IMR-90 (cell line): ENCODE measurements at places on chromosomes 12 and 14. TPM values are rescaled to one million over a fixed set of nuclear protein-coding genes. Genes with fewer than 3 reads are reported as not detected.

GRCh38 chr12:122079532-122080081 lies 1.1 kb downstream of the MLXIP start:
- H3K27me3 ChIP-seq: peaks cover 4% of the 10 kb centered on the region; the same call in 1 of the 2 replicates
- H3K27ac ChIP-seq: peak overlapping the region; percentile 39
- peaks cover 7% of the 10 kb centered on the region; the same call in 1 of the 2 replicates for H3K36me3 ChIP-seq
- peaks cover 10% of the 10 kb centered on the region for H3K4me1 ChIP-seq

DNA sequence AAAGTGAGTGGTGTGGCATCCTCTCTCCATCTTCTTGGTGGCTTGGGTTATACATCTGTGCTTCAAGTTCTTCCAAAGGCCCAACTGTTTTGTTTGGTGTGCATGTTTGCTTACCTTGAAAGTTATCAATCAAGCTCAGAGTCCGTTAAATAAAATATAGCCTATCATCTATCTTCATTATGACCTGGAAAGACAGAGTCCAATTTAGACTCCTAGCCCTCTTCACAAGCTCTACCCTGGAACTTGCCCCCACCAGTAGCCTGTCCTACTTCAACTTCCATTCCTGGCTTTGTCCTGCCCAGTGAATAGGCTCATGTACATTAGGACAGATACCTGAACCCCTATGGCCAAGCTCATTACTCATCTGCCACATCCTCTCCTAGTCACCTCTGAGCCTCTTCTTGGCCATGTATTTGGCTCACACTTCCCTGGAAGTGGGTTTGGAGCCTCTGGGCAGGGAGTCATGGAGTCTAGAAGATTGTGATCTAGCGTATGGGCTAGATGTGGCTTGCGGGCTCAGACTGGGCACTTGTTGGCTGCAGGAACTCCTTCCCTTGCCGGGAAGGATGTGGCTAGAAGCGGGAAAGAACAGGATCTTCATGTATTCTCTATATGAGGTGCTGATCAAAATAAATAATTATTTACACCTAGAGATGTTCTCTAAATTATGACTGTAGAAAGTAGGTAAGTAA lies 6.4 kb upstream of the SSTR1 start:
- no peaks in the 10 kb centered on the region for H3K36me3 ChIP-seq
- no peaks in the 10 kb centered on the region for H3K27me3 ChIP-seq
- no peak for DNase-seq
- H3K4me1 ChIP-seq: peaks cover 11% of the 10 kb centered on the region

DNA sequence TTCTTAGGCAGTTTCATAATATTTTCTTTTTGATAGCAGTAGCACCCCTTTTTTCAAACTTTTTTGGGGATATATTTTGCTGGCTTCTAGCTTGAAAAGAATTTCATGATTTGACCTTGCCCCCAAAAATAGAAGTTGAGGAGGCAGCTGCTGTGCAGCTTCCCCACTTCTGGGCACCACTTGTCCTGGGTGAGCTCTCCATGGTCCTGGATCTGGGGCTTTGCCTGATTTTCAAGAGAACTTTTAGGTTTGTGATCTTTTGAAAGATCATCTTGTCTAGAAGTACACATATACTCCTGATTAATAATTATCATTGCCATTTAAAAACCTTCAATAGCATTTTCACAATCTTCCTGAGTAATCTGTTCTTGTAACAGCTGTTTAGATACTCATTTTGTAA lies 271.6 kb downstream of the NPAS3 start:
- peak; percentile 1 for DNase-seq
- no peaks in the 10 kb centered on the region for H3K36me3 ChIP-seq
- no peaks in the 10 kb centered on the region for H3K4me1 ChIP-seq
- H3K27ac ChIP-seq: no peak overlapping the region
- H3K27me3 ChIP-seq: no peaks in the 10 kb centered on the region

DNA sequence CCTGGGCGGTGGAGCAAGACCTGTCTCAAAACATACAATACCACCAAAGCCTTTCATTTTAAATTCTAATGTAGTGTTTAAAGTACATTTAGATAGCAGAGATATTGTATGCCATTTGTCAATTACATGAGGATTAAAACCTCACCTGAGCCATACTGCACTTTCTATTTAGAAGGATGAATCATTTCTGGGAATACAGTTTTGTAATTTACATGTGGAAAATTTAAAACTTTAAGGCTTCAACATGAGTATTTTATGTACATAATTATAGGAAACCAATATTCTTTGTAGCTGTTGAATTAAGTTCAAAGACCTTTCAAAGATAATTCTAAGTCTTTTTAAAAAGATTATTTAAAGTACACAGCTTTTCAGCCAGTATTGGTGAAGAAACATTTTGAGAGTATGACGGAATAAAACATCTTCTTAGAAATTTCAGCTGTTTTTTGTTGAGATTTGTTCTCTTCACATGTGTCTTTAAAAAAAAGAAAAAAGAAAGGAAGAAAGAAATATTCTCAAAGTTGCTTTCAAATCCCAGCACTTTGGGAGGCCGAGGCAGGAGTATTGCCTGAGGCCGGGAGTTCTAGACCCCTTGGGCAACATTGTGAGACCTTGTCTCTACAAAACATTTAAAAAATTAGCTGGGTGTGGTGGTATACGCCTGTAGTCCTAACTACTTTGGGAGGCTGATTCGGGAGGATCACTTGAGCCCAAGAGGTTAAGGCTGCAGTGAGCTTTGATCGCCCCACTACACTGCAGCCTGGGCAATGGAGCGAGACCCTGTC lies 34.5 kb upstream of the CCT2 start:
- H3K36me3 ChIP-seq: peaks cover 3% of the 10 kb centered on the region; the same call in 1 of the 2 replicates
- H3K4me1 ChIP-seq: peaks cover 2% of the 10 kb centered on the region; the same call in 1 of the 2 replicates
- H3K4me3 ChIP-seq: no peak overlapping the region
- no peak for DNase-seq

DNA sequence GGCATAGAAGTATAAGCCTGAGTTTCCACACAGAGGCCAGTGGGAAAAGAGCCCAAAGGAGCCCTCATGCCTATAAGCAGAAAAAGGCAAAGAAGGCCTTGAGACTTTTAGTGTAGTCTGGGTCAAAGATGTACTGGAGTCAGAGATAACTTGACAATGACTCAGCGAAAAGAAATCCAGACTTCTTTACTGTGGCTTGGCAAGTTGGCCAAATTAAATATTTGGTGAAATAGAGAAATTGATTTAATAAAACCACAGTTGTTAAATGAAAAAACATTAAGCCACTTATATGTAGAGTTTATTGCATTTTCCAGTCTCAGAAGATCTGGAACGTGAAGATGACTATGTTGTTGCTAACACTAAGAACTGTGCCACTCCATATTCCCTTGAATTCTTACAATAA lies 105.1 kb downstream of the TMTC3 start:
- DNase-seq: peak; percentile 84
- peaks cover 3% of the 10 kb centered on the region for H3K4me1 ChIP-seq
- H3K27ac ChIP-seq: no peak overlapping the region
- H3K27me3 ChIP-seq: no peaks in the 10 kb centered on the region
- H3K4me3 ChIP-seq: no peak overlapping the region

DNA sequence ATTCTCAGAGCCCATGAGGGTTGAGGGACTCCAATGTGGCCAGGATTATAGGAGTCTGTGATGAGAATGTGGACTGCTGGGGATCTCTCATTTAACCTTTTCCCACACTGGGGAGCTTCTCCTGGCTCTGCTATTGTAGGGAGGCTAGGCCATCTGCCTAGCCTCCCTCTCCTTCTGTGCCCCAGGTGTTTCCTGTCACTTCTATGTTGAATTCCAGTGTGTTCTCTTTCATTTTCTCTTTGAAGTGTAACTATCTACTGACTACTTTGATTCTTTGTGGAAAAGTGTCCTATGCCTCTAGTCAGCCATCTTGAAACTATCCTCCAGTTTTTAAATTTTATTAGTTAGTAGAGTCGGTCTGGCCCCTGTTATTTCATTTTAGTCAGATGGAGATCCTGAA lies 53.4 kb upstream of the ABCD2 start:
- no peaks in the 10 kb centered on the region for H3K36me3 ChIP-seq
- no peak overlapping the region for H3K4me3 ChIP-seq

DNA sequence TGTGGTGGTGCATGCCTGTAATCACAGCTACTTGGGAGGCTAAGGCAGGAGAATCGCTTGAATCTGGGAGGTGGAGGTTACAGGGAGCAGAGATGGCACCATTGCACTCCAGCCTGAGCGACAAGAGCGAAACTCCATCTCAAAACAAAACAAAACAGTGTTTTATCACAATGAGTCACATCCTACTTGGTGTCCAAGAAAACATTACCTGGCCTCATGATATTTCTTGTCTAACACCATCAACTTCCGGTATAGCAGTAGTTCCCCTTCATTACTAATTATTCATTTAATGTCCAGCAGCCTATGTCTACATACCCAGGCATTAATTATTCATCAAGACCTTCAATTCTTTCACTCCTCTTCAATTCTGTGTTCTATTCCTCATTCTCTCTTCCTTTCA lies 115.5 kb downstream of the CCDC59 start:
- no peaks in the 10 kb centered on the region for H3K4me1 ChIP-seq
- H3K4me3 ChIP-seq: no peak overlapping the region
- H3K27ac ChIP-seq: no peak overlapping the region

DNA sequence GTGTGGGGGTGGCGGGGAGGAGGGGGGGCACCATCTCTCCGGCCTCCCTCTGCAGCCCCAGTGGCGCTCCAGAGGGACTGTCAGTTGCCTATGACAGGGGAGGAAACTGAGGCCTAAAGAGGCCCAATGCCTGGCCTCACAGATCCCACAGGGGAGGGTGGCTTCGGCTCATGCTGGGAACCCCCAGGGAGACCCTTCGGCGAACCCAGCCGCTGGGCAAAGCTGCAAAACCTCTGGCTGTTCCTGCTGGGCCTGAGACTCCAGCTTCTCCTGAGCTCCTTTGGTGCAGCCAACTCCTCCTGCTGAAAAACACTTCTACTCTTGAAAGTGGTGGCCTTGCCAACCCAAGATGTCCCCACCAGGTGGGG lies 170.1 kb upstream of the RTL1 start:
- DNase-seq: no peak
- H3K27me3 ChIP-seq: peaks cover 2% of the 10 kb centered on the region; the same call in 1 of the 2 replicates
- peaks cover 26% of the 10 kb centered on the region for H3K4me1 ChIP-seq
- peak overlapping the region; percentile 8; the same call in 1 of the 2 replicates for H3K27ac ChIP-seq
- H3K4me3 ChIP-seq: no peak overlapping the region
- H3K36me3 ChIP-seq: peaks cover 27% of the 10 kb centered on the region

DNA sequence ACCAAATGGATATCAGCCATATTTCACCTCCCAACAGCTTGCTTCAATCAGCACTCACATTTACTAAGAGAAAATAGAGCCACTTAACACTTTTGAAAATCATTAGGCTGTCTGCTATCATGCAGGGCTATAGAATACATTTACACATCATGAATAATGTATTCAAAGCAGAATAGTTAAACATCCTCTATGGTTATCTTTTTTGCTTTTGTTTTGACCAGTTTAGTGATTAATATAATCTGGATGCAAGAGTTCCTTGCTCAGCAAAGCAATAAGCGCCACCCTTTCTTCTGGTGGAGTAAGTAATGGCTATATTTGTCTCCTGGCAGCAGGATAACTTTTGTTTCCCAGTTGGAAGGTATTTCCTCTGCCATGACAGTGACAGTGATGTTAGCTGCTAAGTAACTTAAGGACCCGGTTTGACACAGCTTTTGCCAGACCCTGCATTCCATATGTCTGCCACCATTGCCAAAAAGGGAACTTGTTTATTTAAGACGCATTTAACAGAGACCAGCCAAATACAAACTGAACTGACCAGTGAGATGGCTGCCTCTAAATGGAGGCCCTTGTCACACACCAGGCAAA lies 70.3 kb upstream of the NR2C1 start:
- no peaks in the 10 kb centered on the region for H3K27me3 ChIP-seq
- H3K36me3 ChIP-seq: 0 out of 2 replicates have a peak, but pooled peaks cover 3% of the 10 kb centered on the region
- no peak overlapping the region for H3K4me3 ChIP-seq
- no peak overlapping the region for H3K27ac ChIP-seq

DNA sequence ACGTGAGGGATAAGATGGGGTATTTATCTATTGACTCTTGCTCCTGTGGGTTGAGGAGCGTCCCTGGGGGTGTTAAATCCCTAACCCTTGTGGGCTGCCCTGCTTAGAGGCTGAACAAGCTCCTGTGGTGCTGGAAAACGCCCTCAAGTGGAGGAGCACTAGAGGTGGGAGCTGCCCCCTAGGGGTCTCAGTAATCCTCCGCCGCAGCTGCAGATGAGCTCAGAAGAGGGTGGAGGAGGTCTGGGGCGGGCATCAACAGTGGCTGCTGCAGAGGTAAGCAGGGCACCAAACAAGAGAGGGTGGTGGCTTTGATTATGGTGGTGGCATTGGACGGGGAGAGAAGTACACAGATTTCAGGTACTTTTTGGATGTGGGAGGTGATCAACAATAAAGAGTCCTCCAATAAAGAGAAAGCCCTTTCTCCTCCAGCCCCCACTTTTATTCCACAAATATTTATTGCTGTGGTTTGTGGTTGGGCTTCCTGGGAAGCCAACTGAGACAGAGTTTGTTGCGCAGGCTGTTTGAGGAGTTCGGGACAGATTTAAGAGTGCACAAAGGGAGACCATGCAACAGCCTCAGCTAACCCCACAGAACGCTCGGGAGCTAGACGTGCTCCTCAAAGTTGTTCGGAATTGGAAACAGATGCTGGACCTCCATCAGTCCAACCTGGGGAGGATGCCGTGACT lies 179.9 kb downstream of the ADCK1 start:
- no peaks in the 10 kb centered on the region for H3K36me3 ChIP-seq
- H3K4me3 ChIP-seq: no peak overlapping the region
- H3K4me1 ChIP-seq: no peaks in the 10 kb centered on the region
- DNase-seq: no peak

DNA sequence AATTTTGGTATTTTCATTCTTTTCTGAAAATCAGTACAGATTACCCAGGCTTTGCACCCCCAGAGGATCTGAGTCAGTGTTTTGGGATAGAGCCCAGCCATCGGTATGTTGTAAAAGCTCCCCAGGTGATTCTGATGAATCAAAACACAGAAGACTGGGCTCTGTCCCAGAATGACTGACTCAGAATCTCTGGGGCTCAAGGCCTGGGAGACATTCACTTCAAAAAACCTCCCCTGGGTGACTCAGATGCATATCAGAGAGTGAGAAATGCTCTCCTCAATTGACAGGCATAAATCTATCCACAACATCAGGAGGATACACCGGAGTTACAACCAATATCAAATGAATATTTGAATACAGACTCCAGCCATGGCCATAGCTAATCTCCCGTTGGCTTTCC lies 32.6 kb downstream of the SLC35F4 start:
- no peaks in the 10 kb centered on the region for H3K36me3 ChIP-seq
- H3K27ac ChIP-seq: no peak overlapping the region
- no peaks in the 10 kb centered on the region; the same call in 1 of the 2 replicates for H3K27me3 ChIP-seq

- H3K27ac ChIP-seq: no peak overlapping the region
- H3K36me3 ChIP-seq: no peaks in the 10 kb centered on the region
- no peak overlapping the region for H3K4me3 ChIP-seq
Observed at GRCh38 chr12:46647034-46647433, 178.8 kb downstream of the SLC38A4 start.

The RAD52 gene
- 9.7 and 11.3 TPM in 2 replicates for total RNA-seq

The SYNDIG1L gene
- total RNA-seq: not detected in 2 replicates

The KRT83 gene
- not detected in 2 replicates for total RNA-seq

The TROAP gene
- total RNA-seq: 15.6 and 21.5 TPM in 2 replicates

The ARID2 gene
- 27.5 and 28.1 TPM in 2 replicates for total RNA-seq

The RHOJ gene
- total RNA-seq: 7.8 and 9.5 TPM in 2 replicates

The RERGL gene
- not detected in 2 replicates for total RNA-seq

The GLI1 gene
- 1.3 and 1.4 TPM in 2 replicates for total RNA-seq

The KRT72 gene
- total RNA-seq: not detected in 2 replicates

The BATF gene
- not detected in 2 replicates for total RNA-seq

The SERPINA9 gene
- total RNA-seq: under 0.01 and 0.18 TPM in 2 replicates
